A673 (cell line): ENCODE measurements at places on chromosomes 4 and X. TPM values are rescaled to one million over a fixed set of nuclear protein-coding genes. Genes with fewer than 3 reads are reported as not detected.
A peak's percentile ranks its signal among the peaks of the same experiment; 100 is the strongest.

GRCh38 chrX:47489507-47490275 lies 6.7 kb upstream of the ZNF41 start:
- no peak overlapping the region for H3K27ac ChIP-seq
- H3K36me3 ChIP-seq = no peaks in the 10 kb centered on the region
- DNase-seq = no peak
- H3K4me1 ChIP-seq = no peaks in the 10 kb centered on the region
- no peak overlapping the region for H3K4me3 ChIP-seq

- no peak overlapping the region for H3K27ac ChIP-seq
- peaks cover 5% of the 10 kb centered on the region for H3K36me3 ChIP-seq
- no peaks in the 10 kb centered on the region for H3K4me1 ChIP-seq
- H3K4me3 ChIP-seq = no peak overlapping the region
- H3K27me3 ChIP-seq = no peaks in the 10 kb centered on the region
Observed at GRCh38 chr4:156838761-156839160, 132.8 kb downstream of the PDGFC start.

Gene CCDC110
- 0.50 TPM in 1 of 2 replicates, not detected in the other for total RNA-seq

- no peaks in the 10 kb centered on the region for H3K36me3 ChIP-seq
- DNase-seq = peak; percentile 68
- no peaks in the 10 kb centered on the region for H3K27me3 ChIP-seq
- H3K27ac ChIP-seq = peak overlapping the region; percentile 50
- H3K4me3 ChIP-seq = no peak overlapping the region
Observed at GRCh38 chr4:55175779-55176231, 50.4 kb upstream of the KDR start.

- no peaks in the 10 kb centered on the region for H3K4me1 ChIP-seq
- H3K4me3 ChIP-seq = no peak overlapping the region
- H3K36me3 ChIP-seq = peaks cover 58% of the 10 kb centered on the region
- H3K27ac ChIP-seq = no peak overlapping the region
Observed at GRCh38 chrX:154349979-154350378, 24.5 kb downstream of the FLNA start.

GRCh38 chrX:1140236-1140681 lies 72.2 kb downstream of the CRLF2 start:
- no peaks in the 10 kb centered on the region for H3K27me3 ChIP-seq
- no peak overlapping the region for H3K27ac ChIP-seq
- no peak for DNase-seq
- no peak overlapping the region for H3K4me3 ChIP-seq
- no peaks in the 10 kb centered on the region for H3K4me1 ChIP-seq
